NCI-H226 (cell line): ENCODE measurements at places on chromosomes 3 and 15.

DNA sequence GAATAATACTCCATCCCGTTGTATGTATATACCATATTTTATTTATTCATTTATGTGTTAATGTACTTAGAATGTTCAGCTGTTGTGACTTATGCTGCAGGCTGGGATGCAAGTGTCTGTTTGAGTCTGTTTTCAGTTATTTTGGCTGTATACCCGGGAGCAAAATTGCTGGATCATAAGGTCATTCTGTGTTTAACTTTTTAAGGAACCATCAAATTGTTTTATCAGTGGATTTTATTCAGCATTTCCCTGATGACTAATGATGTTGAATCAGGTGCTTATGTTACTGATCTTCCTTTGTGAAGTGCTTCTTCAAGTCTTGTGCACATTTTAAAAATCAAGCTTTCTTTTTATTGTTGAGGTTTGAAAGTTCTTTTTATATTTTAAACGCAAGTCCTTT is 118.1 kb downstream of the SLC25A26 start:
- DNase-seq, result peak; percentile 7

DNA sequence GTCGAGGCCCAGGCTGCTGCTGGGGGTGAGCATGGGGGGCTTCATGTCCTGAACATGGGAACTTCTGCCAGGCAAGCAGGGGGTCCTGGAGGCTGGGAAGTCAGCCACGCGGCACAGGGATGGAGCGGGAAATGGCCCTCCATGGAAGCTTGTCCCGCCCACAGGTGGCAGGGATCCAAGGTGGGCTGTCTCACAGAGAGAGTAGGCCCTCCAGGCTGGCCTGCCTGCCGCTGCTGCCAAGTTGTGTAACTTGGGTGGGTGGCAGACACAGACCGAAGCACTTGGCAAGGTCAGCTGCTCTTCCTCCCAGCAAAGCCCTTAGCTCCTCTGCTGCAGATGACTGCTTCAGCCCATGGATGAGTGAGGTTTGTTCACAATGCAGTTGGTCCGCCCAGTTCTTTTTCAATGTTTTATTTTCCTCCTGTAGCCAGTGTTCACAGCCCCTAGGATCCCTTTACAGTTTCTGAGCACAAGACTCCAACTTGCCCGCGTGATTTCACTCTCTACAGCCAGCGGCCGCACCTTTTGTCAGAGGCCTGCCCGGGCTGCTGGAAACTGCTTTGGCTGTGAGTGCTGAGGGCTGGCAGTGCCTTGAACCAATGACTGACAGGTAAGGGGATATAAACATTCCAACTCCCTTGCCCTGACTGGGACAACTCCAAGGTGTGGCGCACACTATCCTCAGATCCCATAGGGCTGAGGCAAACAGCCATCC is 26.7 kb downstream of the HCN4 start:
- DNase-seq, result no peak

DNA sequence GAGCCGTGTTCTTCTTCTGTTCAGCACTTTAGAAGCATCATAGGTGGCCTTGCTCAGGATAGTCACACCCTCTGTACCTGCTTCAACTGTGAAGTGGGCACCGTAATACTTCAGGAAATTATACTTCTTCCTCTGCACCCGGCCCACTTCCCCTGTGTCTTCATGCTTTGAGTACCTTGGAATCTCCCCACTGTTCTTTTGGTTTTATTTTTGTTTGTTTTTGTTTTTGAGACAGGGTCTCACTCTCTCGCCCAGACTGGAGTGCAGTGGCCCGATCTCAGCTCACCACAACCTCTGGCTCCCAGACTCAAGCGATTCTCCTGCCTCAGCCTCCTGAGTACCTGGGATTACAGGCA is 1.7 kb downstream of the P2RY14 start:
- DNase-seq, result no peak

GRCh38 chr3:137349557-137350348 is 392.0 kb downstream of the IL20RB start:
- DNase-seq, result no peak

- no peak for DNase-seq
These were observed 74.4 kb upstream of the MYO5C start for GRCh38 chr15:52370010-52370409.

GRCh38 chr15:84992157-84992944 is 10.7 kb downstream of the PDE8A start:
- DNase-seq, result peak; percentile 86

- DNase-seq, result no peak
These were observed 119.0 kb upstream of the PROK2 start for GRCh38 chr3:71903936-71904335.

GRCh38 chr15:95106801-95107200 is 875.4 kb downstream of the MCTP2 start:
- no peak for DNase-seq

DNA sequence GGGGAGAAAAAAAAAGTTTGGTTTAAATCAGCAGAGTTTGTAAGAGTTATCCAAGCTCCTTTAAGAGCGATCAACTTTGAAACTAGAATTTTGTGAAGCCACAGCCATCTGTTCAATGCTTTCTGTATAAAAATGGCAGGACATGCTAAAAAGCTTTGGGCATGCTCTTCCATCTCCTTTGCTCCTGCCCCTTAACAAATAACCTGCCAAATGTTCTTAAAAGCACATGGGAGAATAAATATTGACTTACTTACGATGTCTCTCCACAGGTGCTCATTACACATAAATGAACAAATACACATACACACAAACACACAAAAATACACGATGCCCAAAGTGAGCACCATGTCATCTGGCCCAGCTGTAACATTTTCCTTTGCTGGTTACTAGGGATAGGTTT is 211.8 kb upstream of the DPH6 start:
- DNase-seq, result no peak
